ENCODE measurements at places on chromosomes 3 and 15.

DNA sequence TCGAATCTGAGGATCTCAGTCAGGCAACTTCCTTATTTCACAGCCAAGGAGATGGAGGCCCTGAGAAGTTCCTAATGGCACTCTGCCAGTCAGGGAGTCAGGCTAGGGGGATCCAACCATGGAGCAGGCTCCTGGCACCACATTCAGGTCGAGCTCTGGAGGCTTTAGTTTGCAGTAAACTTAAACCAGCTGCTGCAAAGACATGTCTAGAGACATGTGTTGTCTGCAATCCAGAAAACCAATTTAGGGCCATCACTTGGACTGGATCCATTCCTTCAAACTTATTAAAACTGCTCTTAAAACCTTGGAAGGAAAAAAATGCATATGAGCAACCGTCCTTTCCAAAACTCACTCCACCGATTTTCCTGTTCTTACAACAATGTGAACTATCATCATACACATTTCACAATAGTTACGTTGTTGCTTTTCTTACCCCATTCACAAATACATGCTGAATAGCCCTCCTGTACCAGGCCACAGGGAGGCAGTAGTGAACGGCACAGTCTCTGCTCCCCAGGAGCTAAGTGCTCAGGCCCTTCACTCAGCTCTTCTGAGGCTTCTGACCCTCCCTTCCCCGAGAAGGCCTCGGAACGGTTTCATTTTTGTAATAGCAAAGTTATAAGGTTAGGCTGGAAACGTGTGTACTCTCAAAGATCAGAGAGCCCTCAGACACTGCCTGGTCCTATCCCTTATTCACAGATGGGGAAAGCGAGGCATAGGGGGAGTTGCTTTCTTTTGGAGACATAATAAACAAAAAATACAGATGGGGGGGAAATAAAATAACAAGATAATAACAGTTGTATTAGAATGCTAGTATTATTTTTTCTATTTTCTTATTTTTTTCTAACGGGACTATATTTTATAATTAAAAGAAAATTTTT is 20.1 kb downstream of the RFT1 start:
- peak; percentile 56 for DNase-seq
- no peaks in the 10 kb centered on the region for H3K27me3 ChIP-seq
- no peak overlapping the region for H3K4me3 ChIP-seq

GRCh38 chr15:97881346-97881965 is 79.0 kb upstream of the ARRDC4 start:
- H3K36me3 ChIP-seq, result no peaks in the 10 kb centered on the region
- H3K4me3 ChIP-seq, result no peak overlapping the region
- peaks cover 13% of the 10 kb centered on the region for H3K27me3 ChIP-seq
- H3K27ac ChIP-seq, result no peak overlapping the region
- no peak for DNase-seq

GRCh38 chr3:133821767-133822638 is 16.4 kb downstream of the SRPRB start:
- DNase-seq, result no peak
- H3K27ac ChIP-seq, result no peak overlapping the region
- H3K36me3 ChIP-seq, result peaks cover 83% of the 10 kb centered on the region
- H3K27me3 ChIP-seq, result no peaks in the 10 kb centered on the region

DNA sequence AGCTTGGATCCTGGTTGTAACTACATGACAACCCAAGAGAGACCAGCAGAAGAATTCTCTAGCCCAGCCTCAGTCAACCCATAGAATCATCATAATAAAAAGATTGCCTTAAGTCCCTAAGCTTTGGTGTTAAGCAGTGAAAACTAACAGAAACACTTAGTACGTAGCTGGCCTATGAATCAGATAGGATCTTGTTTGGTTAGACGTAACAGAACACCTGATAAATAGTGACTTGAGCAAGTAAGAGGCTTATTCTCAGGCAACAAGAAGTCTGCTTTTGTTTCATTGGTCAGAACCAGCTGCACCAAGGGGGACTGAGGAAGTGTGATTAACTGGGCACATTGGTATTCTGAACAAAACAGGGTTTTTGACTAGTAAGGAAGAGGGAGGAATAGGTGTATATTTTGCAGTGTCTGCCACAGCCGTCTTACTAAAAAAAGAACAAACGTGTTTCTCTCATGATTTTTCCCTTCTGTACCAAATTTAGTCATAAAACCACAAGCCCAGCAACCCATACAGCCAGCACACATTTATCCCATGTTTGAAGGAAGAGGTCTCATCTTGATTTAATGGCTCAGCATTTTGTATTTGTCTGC is 53.3 kb upstream of the GLCE start:
- no peaks in the 10 kb centered on the region for H3K36me3 ChIP-seq
- no peak overlapping the region for H3K27ac ChIP-seq
- no peak overlapping the region for H3K4me3 ChIP-seq
- DNase-seq, result no peak

DNA sequence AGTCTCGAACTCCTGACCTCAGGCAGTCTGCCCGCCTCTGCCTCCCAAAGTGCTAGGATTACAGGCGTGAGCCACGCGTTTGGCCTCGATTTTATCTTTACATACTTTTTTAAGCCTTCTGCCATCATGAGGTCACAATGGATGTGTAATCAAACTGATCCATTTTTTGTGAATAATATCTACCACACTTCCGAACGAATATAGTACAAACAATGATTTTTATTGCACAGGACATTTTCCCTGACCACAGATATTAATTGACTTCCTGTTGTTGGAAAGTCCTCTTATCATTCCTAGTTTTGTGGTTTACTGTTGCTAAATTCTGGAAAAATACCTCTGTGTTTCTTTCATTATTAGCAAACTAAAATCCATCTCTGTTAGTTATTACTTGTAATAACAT is 68.9 kb downstream of the MINDY2 start:
- no peak overlapping the region for H3K27ac ChIP-seq
- H3K4me3 ChIP-seq, result no peak overlapping the region
- H3K4me1 ChIP-seq, result no peaks in the 10 kb centered on the region
- no peak for DNase-seq

- no peaks in the 10 kb centered on the region for H3K4me1 ChIP-seq
- H3K4me3 ChIP-seq, result no peak overlapping the region
- H3K27ac ChIP-seq, result no peak overlapping the region
These were observed 84.6 kb downstream of the HCN4 start for GRCh38 chr15:73284090-73284716.

GRCh38 chr15:47587940-47588802 is 129.1 kb upstream of the SEMA6D start:
- no peak overlapping the region for H3K4me3 ChIP-seq
- H3K27ac ChIP-seq, result no peak overlapping the region
- H3K36me3 ChIP-seq, result no peaks in the 10 kb centered on the region
- H3K4me1 ChIP-seq, result no peaks in the 10 kb centered on the region
- H3K27me3 ChIP-seq, result no peaks in the 10 kb centered on the region

GRCh38 chr3:7536921-7537320 is 676.0 kb downstream of the GRM7 start:
- H3K4me3 ChIP-seq, result no peak overlapping the region

DNA sequence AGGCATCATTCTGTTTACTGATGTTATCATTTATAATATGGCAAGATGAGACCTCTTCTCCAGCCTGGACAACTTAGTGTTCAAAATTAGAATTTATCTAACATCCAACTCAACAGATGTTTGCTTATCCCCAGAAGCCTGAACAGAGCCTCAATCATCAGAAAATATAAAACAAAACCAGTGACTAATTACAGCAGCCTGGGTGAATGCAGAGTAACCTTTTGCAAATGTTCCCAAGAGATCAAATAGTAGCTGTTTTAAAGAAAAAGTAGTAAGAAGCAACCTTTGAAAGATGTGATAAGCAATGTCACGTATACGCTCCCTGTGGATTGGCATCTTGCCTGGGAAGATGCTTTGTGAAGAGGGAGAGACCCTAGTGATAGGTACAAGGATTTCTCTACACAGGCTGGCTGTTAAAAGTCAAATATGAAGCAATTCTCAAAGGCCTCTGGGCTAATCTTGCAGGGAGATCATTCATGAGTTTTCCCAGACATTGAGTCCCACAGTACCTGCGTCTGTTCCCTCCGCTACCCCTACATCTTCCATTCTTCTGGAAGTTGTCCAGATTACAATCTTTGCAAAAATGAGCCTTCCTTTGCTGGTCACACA is 39.3 kb upstream of the PRICKLE2 start:
- no peak for DNase-seq
- H3K27ac ChIP-seq, result no peak overlapping the region
- no peak overlapping the region for H3K4me3 ChIP-seq
- no peaks in the 10 kb centered on the region for H3K27me3 ChIP-seq

GRCh38 chr15:91925794-91926193 is 72.3 kb downstream of the SLCO3A1 start:
- H3K4me1 ChIP-seq, result no peaks in the 10 kb centered on the region
- H3K27me3 ChIP-seq, result peaks cover 6% of the 10 kb centered on the region
- no peak overlapping the region for H3K4me3 ChIP-seq
- no peaks in the 10 kb centered on the region for H3K36me3 ChIP-seq
